ENCODE measurements at places on chromosomes 2 and 18. TPM values are rescaled to one million over a fixed set of nuclear protein-coding genes. Genes with fewer than 3 reads are reported as not detected.
A peak's percentile ranks its signal among the peaks of the same experiment; 100 is the strongest.

The ZNF532 gene
- 19.0 TPM for total RNA-seq

The MC5R gene
- total RNA-seq = not detected

The IL1R2 gene
- total RNA-seq = not detected

The ICA1L gene
- 8.1 TPM for total RNA-seq

GRCh38 chr2:240648650-240649275 lies 23.5 kb downstream of the GPR35 start:
- DNase-seq = peak; percentile 9

- DNase-seq = peak; percentile 82
These were observed 53.6 kb upstream of the UGP2 start for GRCh38 chr2:63788071-63788470.

DNA sequence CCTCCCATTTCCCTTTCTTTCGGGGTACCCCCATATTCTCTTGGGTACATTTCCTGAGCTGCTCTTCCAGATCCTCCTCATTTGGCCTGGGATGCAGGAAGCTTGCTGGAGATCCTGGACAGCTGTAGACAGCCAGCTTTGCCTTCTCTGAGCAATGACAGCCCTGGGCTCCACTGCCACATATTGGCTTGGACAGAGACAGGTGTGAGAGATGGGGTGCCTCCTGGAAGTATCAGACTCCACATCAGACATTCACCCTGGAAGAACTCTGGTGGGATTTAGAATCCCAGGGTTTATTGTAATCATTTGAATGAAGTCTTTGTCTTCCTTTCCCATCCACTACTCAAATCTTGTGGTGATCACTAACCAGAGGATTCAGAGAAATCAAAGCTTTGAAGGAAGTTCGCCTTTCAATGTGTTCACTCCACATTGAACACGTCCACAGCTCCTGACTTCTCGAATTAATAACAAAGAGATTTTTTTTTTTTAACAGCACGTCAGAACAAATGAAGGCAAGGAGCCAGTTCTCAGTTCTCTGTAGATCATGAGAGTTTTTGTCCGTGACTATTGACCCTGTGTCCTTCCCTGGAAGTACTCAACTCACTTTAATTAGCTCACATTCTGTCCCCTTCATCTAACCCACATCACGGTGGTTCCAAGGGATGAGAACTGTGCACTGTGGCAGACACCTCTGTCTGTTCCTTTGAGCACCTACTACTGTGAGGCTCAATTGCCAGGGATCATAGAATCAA lies 377.6 kb upstream of the TRIB2 start:
- no peak for DNase-seq

DNA sequence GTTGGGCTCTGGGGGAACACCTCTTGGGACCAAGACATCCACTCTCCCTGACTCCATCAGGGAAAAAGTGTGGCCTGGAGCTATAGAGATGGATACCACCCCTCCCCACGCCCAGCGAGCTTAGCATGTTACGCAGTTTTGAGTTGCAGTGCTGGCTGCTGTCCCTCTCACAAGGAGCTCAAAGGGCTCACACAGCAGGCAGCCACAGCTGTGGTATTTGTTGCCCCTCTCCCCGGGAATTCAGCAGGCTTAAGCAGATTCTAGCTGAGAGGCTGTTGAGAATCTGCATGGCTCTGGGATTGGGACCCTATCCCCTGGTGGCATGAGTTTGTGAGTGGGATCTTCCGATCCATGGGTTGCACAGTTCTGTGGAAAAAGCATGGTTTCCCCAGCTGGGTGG lies 673.1 kb upstream of the FSHR start:
- no peak for DNase-seq

Data from GM23248 (cell line).